Epithelial cell of prostate (primary cell): ENCODE measurements at places on chromosomes 7 and 10.

GRCh38 chr10:123427165-123427786, 238.9 kb upstream of the GPR26 start:
- DNase-seq: no peak

- no peak for DNase-seq
Observed at GRCh38 chr10:56349611-56350010, 11.4 kb downstream of the ZWINT start.

- DNase-seq: peak; percentile 97
Observed at GRCh38 chr7:50446542-50446960, 3.6 kb downstream of the FIGNL1 start.

DNA sequence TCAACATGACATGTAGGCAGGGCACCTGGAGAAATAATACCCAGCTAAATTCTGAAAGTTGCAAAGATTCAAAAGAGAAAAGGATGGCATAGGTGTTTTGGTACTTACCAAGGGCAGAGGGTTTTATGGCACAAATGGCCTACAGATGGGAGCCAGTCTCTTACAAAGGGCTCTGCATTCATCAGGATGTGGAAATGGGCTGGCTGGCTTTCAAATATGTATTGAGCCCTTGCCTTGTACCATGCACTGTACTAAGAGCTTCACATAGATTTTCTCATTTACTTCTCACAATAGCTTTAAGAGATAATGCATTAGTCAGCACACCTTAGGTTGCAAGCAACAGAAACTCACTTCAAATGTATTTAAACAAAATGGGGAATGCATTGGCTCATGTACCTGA, 327.1 kb downstream of the BICC1 start:
- DNase-seq: no peak

DNA sequence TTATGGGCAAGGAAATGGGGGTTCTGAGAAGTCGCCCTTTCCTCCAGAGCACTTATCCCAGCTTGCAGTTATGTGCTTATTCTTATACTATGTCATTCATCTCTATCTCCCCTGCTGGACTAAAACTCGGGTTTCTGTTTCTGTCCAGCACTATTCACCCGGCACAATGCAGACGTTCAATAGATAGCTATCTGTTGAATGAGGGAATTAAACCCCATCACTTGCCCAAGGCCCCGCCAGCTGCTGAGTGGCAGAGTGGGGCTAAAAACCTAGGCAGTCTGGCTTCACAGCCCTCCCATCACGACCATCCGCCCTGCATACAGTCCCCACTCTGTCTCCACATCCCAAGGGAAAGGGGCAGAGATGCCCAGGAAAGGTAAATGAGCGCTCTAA, 5.4 kb downstream of the SLIT1 start:
- DNase-seq: no peak

GRCh38 chr10:28951484-28951883, 274.2 kb downstream of the BAMBI start:
- DNase-seq: no peak

- DNase-seq: no peak
Observed at GRCh38 chr10:132588301-132589013, 50.9 kb downstream of the INPP5A start.

DNA sequence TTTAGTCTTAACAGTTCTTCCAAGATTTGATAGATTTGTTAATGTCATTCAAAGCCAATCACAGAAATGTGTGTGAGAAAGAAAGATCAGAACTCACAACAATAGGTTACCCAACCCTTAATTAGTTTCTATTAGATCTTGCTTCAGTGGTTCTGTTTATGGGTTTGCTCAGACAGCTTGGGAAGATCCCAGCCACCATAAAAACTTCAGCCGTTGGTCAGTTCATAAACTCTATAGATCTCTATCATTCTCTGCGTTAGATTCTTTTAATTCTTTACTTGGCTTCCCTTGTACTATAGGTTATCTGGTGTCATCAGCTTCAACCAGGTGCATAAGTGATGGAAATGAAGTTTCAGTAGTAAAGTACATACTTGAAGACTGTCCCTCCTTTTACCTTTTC, 54.4 kb downstream of the ZNF277 start:
- DNase-seq: no peak

- DNase-seq: no peak
Observed at GRCh38 chr7:37671876-37672275, 11.7 kb upstream of the GPR141 start.

- no peak for DNase-seq
Observed at GRCh38 chr10:103086799-103087198, 106.3 kb downstream of the NT5C2 start.

DNA sequence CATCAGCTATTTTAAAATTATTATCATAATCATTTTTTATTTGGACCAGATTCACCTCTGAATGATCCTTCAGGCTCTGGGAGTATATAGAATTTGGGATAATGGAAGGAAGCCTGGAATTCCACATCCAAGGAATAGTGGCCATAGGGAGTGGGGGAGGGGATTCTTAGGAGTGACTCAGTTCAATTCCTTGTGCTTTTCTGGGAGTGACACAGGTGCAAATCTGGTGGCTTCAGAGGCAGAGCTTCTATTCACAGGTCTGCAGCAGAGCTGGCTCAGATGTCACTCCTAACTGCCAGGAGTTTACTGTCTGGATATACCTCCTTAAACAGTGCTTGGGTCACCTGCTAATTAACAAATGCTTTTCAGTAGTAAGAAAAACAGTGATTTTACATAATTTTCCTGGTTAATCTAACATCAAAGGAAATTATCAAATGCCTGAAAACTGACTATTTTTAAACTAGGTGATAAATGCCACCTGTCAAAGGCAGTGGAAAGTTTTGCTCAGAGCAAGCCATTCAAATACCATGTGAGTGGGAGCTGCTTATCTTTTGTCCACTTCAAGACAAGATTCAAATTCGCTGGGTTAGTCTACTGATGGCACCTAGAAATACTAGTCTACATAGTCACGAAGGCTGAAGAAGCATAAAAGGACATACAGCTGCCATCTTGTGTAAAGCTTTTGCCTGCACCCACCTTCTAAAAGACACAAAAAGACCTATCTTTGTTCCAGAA, 106.7 kb upstream of the LAMB4 start:
- DNase-seq: no peak

GRCh38 chr7:136293841-136294391, 316.8 kb upstream of the MTPN start:
- no peak for DNase-seq

GRCh38 chr7:70479153-70480021, 652.6 kb upstream of the GALNT17 start:
- DNase-seq: no peak

GRCh38 chr10:44180321-44181168, 204.4 kb downstream of the CXCL12 start:
- no peak for DNase-seq

DNA sequence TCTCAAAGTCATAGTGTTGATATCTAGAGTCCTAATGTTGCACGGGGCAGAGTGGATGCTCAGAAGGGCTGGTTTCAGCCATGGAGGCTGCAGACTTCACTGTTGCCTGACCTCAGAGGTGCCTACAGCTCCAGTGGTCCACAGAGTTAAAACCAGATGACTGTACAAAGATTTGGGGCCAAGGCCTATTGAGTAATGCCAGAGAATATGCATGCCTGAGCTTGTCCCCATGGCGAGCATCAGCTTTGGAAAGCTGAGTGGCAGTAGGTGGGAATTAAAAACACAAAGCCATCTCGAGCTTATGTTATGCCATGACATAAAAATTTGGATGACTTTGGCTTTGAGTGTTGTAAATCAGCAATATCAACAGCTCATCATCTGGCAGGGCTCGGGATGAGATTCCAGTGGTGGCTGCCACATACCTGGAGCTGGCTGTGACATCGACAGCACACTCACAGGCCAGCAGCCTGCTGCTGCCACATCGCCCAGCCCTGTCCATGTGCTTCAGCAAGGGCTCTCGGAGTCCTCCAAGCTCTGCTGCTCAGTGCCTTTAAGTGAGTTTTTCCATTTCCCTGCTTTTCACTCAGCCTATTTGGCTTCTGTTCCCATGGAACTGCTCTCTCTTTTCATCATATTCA, 379.6 kb downstream of the TNS3 start:
- DNase-seq: no peak

DNA sequence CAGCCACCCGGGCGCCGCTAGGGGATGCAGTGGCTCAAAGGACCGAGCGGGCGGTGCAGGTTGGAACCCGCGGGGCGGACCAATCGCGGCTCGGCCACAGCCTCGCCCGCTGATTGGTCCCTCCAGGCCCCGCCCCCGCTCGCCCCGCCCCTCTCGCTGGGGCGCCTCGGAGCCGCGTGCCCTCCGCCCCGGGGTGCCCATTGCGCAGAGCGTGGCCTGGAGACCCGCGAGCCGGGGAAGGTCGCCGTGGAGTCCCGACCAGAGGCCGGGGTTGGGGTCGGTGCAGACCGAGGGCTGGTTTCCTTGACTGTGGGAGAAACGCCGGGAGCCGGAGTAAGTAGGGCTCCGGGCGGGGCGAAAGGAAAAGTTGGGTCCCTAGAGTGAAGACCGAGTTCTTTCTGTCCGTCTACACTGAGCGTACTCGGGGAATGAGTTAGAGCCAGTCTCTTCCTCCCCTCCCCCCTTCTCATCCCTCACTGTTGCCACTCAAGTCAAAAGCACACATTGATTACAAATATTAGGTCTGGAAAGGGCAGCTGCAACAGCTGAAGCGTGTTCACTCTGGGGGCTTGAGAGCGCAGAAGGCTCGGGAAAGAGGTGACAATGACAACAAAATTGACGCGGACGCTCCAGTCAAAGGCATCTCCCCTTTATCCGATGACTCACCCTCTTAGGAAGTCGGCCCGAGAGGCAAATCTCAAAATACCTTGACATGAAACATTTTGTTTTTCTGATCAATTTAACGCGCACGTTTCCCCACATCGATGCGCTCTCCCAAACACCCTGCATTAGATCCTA, 843 bp upstream of the GATA3 start:
- DNase-seq: peak; percentile 57

GRCh38 chr7:2019461-2019710, 213.4 kb downstream of the MAD1L1 start:
- DNase-seq: no peak

DNA sequence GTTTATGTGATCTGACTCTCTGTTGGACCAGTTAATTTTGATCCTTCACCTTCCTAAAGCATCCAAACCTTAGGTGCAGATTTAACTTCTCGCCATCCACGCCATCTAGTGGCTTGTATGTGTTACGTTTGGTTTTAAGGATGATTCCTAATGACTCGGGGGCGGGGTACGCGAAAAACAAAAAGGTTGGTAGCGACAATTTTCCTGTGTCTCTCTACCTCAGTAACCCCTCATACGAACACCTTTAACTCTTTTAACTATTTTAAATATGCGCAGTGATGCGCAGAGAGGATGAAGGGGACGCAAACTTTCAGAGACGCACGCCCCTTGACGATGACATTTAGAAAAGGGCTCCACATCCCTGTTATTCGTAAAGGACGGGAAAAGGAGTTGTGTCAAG, 714 bp upstream of the KCND2 start:
- DNase-seq: peak; percentile 0

DNA sequence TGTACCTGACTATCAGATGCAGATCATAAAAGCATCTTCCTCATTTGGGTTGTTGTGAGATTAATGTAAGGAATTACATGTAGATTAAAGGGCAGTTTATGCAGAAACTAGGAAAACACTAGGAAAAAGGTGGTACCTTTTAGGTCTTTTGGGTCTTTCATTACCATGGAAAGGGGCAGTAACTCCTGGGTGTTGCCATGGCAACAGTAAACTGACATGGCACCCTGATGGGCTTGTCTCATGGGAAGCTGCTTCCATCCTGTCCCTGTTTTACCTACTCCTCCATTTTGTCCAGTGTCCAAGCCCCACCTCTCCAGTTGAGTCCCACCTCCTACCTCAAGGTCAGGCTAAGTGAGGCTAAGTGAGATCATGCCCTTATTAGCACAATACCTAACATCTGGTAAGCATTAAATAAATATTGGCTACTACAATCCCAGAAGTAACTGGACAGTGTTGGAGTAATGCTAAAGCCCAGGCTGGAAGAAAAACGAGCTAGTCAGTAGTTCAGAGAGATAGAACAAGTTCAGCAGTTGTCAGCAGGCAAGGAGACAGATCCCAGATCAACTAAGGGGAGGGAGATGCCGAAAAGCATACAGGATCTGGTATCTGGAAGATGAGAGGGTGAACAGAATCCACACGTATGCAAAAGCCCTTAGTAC, 240.0 kb upstream of the AUTS2 start:
- no peak for DNase-seq

DNA sequence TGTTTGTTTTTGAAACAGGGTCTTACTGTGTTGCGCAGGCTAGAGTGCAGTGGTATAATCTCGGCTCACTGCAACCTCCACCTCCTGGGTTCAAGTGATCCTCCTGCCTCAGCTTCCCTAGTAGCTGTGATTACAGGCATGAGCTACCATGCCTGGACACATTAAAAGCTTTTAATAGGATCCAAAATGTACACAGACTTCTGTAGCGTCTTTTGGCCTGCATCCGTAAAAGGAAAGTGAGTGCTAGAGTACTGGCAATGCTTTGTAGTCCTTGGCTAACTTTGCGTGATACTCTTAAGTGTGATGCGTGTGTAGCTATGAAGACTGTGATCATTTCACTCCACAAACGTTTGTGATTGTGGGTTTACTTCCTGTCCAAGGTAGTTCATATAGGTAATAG, 13.3 kb downstream of the ZRANB1 start:
- DNase-seq: no peak

DNA sequence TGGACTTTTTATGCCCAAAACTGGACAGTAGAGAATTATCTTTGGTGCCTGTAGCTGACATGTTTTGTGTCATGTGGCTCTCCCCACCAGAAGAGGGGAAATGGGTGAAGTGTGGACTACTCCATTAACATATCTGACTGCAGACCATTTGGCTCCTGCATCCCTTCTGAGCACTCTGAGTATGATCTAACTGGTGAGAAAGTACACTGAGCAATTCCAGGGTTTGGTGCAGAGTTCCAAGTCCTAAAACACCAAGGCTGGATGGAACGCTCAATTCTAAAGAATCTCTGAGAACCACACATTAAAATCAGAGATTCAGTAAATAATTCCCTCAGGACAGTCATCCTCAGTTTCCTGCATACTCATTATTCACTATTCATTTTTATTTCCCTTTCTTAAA, 22.8 kb upstream of the OSBPL3 start:
- no peak for DNase-seq

DNA sequence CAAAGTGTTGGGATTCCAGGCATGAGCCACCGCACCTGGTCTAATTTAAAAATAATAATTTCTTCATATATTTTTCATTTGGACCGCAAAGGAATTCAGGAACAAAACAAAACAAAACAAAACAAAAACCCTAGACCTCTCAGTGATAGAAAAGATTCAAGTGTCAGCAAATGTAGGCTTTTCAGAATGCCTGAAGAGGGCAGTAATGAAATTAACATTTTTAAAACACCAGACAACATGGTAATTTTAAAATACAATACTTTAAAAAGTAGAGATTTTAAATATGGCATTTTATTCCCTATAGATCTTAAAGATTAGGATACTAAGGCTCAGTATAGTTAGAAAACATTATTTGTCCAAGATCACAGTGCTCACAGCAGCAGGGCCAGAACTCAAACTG, 36.6 kb downstream of the DNMBP start:
- no peak for DNase-seq

DNA sequence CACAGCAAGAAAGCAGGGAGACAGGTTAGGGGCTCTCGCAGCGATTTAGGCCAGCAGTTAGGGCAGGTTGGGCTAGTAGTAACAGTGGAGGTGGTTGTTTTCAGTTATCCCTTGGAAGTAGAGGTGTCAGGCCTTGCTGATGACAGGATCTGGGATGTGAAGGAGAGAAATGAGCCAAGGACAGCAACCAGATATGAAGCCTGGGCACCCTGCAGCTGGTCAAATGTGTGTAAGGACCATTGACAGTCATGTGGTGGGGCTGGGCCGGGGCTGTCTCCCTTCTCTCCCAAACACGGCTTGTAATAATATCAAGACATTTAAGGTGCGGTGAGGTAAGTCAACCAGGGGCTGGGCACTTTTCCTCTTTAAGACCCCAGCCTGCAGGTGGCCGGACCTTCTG, 112.5 kb upstream of the IGFBP3 start:
- DNase-seq: no peak

- DNase-seq: no peak
Observed at GRCh38 chr10:123142701-123143161, 5.2 kb upstream of the HMX2 start.
